Liver (tissue), 10 donors: ENCODE measurements at places on chromosomes 5 and 9. TPM values are rescaled to one million over a fixed set of nuclear protein-coding genes. Genes with fewer than 3 reads are reported as not detected.

The PHF24 gene
- total RNA-seq: 0.05 TPM

The ORM2 gene
- total RNA-seq: 276 TPM

The MOB3B gene
- 0.79 TPM for total RNA-seq

The SPATA31D4 gene
- not detected for total RNA-seq

The SLC34A3 gene
- total RNA-seq: not detected

The CD72 gene
- total RNA-seq: 5.7 TPM

The SDHA gene
- 172 TPM for total RNA-seq

The PKD2L2 gene
- total RNA-seq: not detected

The SLC27A6 gene
- total RNA-seq: not detected

The FLT4 gene
- total RNA-seq: 8.7 TPM

DNA sequence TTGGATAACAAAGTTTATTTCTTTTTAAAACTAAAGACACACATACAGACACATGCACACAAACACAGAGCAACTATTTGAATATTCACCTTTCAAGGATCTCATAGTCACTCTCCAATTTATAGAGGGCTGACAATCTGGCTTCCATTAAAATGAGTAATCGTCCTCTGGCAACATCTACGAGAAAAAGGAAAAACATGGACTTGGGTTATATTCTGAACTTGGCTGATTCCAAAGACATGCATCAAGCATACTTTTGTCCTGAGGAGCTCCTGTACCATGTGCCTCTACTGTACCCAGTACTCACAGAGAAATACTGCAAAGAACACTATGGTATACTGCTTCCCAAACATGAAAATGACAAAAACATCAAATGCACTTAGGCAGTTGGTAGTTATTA, 15.4 kb downstream of the IARS1 start:
- no peak overlapping the region for H3K4me3 ChIP-seq
- DNase-seq: no peak
- H3K36me3 ChIP-seq: peaks cover 86% of the 10 kb centered on the region
- H3K27me3 ChIP-seq: no peaks in the 10 kb centered on the region

GRCh38 chr9:77999231-77999631, 32.4 kb downstream of the GNAQ start:
- no peak for DNase-seq
- no peaks in the 10 kb centered on the region for H3K27me3 ChIP-seq
- H3K27ac ChIP-seq: no peak overlapping the region
- H3K4me3 ChIP-seq: no peak overlapping the region

DNA sequence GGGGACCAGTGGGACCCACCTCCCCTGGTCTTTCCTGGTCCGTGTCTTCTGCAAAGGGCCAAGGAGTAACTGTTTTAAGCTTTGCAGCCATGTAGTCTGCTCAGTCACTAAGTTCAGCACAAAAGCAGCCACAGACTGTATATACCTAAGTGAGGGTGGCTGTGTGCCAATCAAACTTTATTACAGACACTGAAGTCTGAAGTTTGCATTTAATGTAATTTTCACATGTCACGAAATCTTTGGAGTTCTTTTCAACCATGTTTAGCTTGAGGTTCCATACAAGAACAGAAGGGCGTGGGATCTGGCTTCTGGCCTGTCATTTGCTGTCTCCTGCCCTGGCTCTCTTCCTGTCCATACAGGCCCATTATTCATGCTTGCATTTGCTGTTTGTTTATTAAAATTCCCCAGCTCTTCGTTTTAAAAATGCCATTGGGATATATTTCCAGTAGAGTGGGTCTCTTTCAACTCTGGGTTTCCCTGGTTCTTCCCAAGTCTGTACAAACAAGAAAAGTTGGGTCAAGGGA, 64.2 kb upstream of the ECM2 start:
- H3K4me3 ChIP-seq: no peak overlapping the region
- H3K27me3 ChIP-seq: no peaks in the 10 kb centered on the region
- H3K4me1 ChIP-seq: no peaks in the 10 kb centered on the region
- DNase-seq: no peak
- H3K27ac ChIP-seq: no peak overlapping the region

DNA sequence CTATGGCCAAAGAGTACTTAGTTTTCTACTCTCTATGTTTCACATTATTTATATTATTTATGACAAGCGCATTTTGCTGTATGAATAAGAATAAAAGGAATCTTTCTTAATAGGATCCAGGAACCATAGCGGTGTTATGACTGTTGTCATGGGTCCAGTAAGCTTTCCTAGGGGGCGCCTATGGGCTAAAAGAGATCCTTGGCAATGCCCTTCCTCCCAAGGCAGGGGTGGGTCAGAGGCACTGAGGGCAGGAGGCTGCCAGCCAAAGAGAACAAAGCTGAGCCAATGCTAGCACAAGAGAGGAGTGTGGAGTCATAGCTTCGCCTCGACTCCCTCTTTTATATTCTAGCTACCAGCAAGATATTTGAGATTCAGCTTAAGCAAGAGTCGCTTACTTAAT, 98.4 kb upstream of the GNAQ start:
- H3K27me3 ChIP-seq: no peaks in the 10 kb centered on the region
- no peak overlapping the region for H3K27ac ChIP-seq
- no peak for DNase-seq
- H3K4me3 ChIP-seq: no peak overlapping the region
- no peaks in the 10 kb centered on the region for H3K4me1 ChIP-seq

- H3K27me3 ChIP-seq: no peaks in the 10 kb centered on the region
- no peaks in the 10 kb centered on the region for H3K36me3 ChIP-seq
- no peak overlapping the region for H3K4me3 ChIP-seq
- no peaks in the 10 kb centered on the region for H3K4me1 ChIP-seq
- no peak overlapping the region for H3K27ac ChIP-seq
These were observed 168.9 kb upstream of the PUM3 start for GRCh38 chr9:3012842-3013241.

DNA sequence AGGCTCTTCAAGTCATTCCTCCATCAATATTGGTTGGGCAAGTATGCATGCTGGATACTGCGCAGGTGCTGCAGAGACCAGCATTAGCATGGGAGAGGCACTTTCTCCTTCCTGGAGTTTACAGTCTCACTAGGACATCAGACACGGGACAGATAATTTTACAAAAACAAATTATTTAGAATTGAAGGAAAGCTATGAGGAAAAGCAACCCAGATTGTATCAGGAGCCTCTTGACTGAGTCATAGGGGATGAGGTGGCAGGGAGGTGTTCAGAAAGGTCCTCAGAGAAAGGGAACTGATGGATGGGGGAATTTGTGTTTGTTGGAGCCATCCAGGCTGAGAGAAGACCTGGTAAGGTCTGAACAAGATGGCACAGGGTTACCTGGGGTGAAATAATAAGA, 24.5 kb upstream of the RAB14 start:
- H3K4me3 ChIP-seq: no peak overlapping the region
- DNase-seq: no peak
- H3K27ac ChIP-seq: no peak overlapping the region
- H3K36me3 ChIP-seq: no peaks in the 10 kb centered on the region

GRCh38 chr5:126973193-126973592, 57.2 kb downstream of the MARCHF3 start:
- no peaks in the 10 kb centered on the region for H3K27me3 ChIP-seq
- H3K4me1 ChIP-seq: no peaks in the 10 kb centered on the region
- no peak overlapping the region for H3K27ac ChIP-seq
- DNase-seq: no peak
- no peak overlapping the region for H3K4me3 ChIP-seq
- no peaks in the 10 kb centered on the region for H3K36me3 ChIP-seq

- peaks cover 4% of the 10 kb centered on the region for H3K27me3 ChIP-seq
- H3K27ac ChIP-seq: no peak overlapping the region
- H3K4me3 ChIP-seq: no peak overlapping the region
- H3K36me3 ChIP-seq: no peaks in the 10 kb centered on the region
- no peaks in the 10 kb centered on the region for H3K4me1 ChIP-seq
- no peak for DNase-seq
These were observed 30.5 kb downstream of the NTRK2 start for GRCh38 chr9:84699984-84700383.

- no peak overlapping the region for H3K27ac ChIP-seq
- H3K4me3 ChIP-seq: no peak overlapping the region
- H3K36me3 ChIP-seq: no peaks in the 10 kb centered on the region
- no peaks in the 10 kb centered on the region for H3K4me1 ChIP-seq
- DNase-seq: no peak
- H3K27me3 ChIP-seq: no peaks in the 10 kb centered on the region
These were observed 1055.9 kb downstream of the CDH18 start for GRCh38 chr5:18932081-18932480.

- no peak for DNase-seq
- peak overlapping the region; percentile 89 for H3K27ac ChIP-seq
- peaks cover 12% of the 10 kb centered on the region for H3K36me3 ChIP-seq
- no peaks in the 10 kb centered on the region for H3K27me3 ChIP-seq
These were observed 2.8 kb downstream of the MGAT4B start for GRCh38 chr5:179803651-179804554.

GRCh38 chr5:135877570-135878155, 18.0 kb downstream of the IL9 start:
- H3K27ac ChIP-seq: no peak overlapping the region
- H3K27me3 ChIP-seq: no peaks in the 10 kb centered on the region
- no peaks in the 10 kb centered on the region for H3K36me3 ChIP-seq
- no peak overlapping the region for H3K4me3 ChIP-seq
- no peaks in the 10 kb centered on the region for H3K4me1 ChIP-seq

GRCh38 chr9:88891040-88891439, 100.2 kb upstream of the S1PR3 start:
- H3K4me3 ChIP-seq: no peak overlapping the region
- no peaks in the 10 kb centered on the region for H3K4me1 ChIP-seq
- no peak overlapping the region for H3K27ac ChIP-seq
- H3K36me3 ChIP-seq: no peaks in the 10 kb centered on the region
- no peak for DNase-seq
- no peaks in the 10 kb centered on the region for H3K27me3 ChIP-seq

- no peak for DNase-seq
- no peaks in the 10 kb centered on the region for H3K4me1 ChIP-seq
- no peaks in the 10 kb centered on the region for H3K27me3 ChIP-seq
These were observed 68.9 kb upstream of the ANKRD55 start for GRCh38 chr5:56302027-56302426.

GRCh38 chr9:103574056-103574455, 520.1 kb upstream of the SMC2 start:
- H3K4me1 ChIP-seq: no peaks in the 10 kb centered on the region
- no peak for DNase-seq
- H3K4me3 ChIP-seq: no peak overlapping the region
- no peak overlapping the region for H3K27ac ChIP-seq

DNA sequence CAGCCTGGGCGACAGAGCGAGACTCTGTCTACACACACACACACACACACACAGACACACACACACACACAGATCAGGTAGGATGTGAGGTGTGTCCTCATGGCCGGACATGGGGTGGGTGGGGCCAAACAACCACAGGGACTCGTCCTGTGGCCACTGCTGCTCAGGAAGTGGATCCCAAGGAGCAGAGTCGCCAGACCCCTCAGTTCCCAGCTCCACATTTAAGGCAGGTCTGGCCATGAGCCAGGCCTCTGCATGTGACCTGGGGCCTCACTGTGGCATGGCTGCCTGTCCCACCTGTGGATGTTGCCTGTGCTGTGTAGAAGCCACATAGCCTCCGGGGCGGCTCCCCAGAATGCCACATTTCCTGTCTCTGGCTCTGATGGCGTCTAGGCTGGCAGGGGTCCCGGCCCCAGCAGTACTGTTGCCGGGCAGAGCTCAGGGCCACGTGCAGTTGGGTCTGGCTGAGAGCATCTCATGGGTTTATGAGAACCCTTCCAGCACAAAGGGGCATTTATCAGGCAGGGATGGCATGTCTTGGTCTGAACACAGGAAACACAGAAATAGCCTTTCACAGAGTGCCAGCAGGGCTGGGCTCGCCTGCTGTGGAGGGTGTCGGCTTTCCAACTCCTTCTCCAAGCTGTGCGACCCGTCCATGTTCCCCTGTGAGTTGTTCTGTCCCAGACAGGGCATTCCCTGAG, 9.9 kb upstream of the NINJ1 start:
- no peaks in the 10 kb centered on the region for H3K36me3 ChIP-seq
- H3K4me3 ChIP-seq: no peak overlapping the region
- H3K27ac ChIP-seq: no peak overlapping the region
- peaks cover 3% of the 10 kb centered on the region for H3K4me1 ChIP-seq

GRCh38 chr5:82356808-82357671, 78.9 kb upstream of the RPS23 start:
- H3K4me3 ChIP-seq: no peak overlapping the region
- no peaks in the 10 kb centered on the region for H3K27me3 ChIP-seq
- no peaks in the 10 kb centered on the region for H3K36me3 ChIP-seq
- H3K4me1 ChIP-seq: no peaks in the 10 kb centered on the region

DNA sequence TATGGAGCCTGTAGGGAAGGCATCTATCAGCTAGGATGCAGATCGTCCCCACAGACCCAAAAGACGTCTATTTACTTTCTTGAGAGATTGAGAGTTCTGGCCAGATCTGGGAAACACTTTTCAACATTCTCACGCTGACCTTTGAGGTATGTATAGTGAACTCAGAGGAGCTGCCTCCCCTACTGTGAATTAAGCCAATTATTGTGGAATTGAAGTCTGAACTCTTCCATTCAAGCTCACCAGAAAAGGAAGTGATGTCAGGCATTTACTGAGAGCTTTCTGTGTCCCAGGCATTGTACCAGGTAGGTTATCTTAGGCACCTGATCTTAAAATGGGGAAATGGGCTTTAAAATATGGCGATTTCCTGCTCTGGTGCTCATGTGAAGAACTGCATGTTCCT, 136.5 kb downstream of the SV2C start:
- H3K4me1 ChIP-seq: no peaks in the 10 kb centered on the region
- no peaks in the 10 kb centered on the region for H3K36me3 ChIP-seq
- DNase-seq: no peak
- H3K27me3 ChIP-seq: no peaks in the 10 kb centered on the region

DNA sequence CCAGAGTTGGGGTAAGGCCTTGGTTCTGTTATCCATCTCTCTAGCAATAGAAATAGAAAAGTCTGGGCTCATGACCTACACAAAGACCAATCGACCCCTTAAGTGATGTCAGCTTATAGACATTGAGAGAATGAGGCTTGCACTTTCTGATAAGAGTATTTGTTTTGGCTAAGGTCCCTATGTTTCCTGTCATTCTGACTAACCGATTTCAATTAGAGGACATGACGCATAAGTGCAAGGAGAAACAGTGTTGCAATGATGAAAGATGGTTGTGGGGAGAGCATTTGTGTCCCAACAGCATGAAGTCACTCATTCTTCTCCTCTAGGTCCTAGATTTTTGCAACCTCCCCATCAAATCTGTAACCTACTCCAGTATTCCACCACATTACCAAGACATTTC, 255.1 kb downstream of the MAT2B start:
- no peaks in the 10 kb centered on the region for H3K36me3 ChIP-seq
- H3K4me3 ChIP-seq: no peak overlapping the region
- no peak for DNase-seq
- no peaks in the 10 kb centered on the region for H3K4me1 ChIP-seq
- H3K27ac ChIP-seq: no peak overlapping the region
- H3K27me3 ChIP-seq: no peaks in the 10 kb centered on the region

DNA sequence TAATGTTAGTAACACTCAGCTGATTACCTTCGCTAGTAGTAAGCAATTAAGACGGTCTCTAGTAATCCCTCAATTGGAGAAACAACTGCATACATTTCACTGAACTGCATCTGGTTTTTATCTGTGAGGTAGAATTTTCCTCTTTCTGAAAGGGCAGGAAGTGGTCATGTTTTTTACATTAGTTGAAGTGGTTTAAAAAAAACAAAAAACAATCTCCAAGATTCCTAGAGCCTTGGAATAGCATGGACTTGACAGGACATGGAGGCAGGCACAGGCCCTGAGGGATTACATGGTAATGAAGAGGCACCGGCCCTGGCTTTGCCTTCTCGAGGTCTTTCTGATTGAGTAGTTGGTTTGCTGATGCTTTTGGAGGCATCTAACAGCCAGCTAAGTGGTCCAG, 25.8 kb downstream of the THBS4 start:
- no peak overlapping the region for H3K27ac ChIP-seq
- no peak overlapping the region for H3K4me3 ChIP-seq
- no peaks in the 10 kb centered on the region for H3K27me3 ChIP-seq
- no peaks in the 10 kb centered on the region for H3K4me1 ChIP-seq
- DNase-seq: no peak

- no peaks in the 10 kb centered on the region for H3K4me1 ChIP-seq
- H3K36me3 ChIP-seq: no peaks in the 10 kb centered on the region
- no peak overlapping the region for H3K27ac ChIP-seq
These were observed 437.8 kb downstream of the ARHGEF28 start for GRCh38 chr5:74063821-74064220.
